ENCODE measurements at places on chromosomes 7 and 10. TPM values are rescaled to one million over a fixed set of nuclear protein-coding genes. Genes with fewer than 3 reads are reported as not detected.

DNA sequence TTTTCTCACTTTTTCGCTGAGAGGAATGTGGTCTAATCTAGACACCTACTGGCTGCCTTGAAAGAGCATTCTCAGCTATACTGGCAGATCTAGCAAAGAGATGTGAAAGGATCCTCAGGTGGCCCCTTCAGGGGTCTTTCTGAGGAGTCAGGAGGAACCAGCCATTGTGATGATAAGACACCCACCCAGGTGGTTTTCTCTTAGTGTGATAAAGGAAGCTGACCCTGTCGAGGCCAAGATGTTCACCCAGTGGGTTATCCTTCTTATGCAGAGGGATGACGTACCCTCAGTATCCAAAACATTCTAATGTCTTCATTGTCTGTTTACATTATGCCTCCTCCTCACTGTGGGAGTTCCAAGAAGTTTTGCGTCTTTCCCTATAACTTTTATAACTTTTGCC is 98.3 kb upstream of the LRGUK start:
- no peak for DNase-seq

- no peak for DNase-seq
Measured at GRCh38 chr10:105609451-105609850, 968.4 kb downstream of the SORCS3 start.

GRCh38 chr10:110751850-110752249 is 107.7 kb downstream of the RBM20 start:
- DNase-seq: no peak

DNA sequence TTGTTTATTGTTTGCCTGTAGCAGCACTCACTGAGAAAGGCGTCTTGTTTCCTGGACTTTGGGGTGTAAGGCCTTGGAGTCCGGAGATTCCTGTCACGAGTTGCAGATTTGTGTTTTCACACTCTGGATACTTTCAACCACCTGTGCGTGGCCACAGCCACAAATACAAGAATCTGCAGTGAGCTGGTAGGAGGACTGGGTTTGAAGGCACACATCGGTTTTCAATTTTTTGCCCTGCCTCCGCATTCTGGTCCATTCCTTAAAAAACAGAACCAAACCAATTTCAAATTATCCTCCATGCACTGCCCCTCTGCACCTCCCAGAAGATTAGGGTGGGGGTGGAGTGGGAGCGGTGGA is 619 bp downstream of the EXOC4 start:
- DNase-seq: no peak

DNA sequence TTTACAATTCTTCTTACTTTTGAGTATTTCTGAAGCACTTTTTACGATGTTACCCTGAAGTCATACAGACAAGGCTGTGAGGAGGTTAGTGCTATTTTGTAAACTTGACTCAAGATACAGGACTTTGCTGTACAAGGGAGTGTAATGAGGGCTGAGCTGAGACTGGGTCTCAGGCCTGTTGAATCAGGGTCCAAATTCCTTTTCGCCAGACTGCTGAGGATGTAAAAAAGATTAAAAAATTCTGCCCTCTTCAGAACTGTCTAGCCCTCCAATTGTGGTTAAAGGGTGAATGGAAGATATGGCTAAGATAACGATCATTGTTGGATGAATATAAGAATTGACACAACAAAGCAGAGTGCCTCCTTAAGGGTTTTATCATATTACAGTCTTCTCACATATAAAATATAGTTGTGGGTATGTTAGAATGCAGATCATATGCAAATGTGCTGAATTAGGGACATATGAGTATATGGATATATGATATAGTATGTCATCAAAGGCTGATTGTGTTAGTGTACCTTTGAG is 165.4 kb downstream of the SUGCT start:
- DNase-seq: no peak

GRCh38 chr7:4113271-4113670 is 568.8 kb upstream of the FOXK1 start:
- DNase-seq: no peak

GRCh38 chr7:2738766-2739549 is 51.0 kb downstream of the AMZ1 start:
- DNase-seq: no peak

GRCh38 chr10:49393757-49394156 is 2.1 kb downstream of the DRGX start:
- no peak for DNase-seq

GRCh38 chr7:106283831-106284713 is 711 bp downstream of the NAMPT start:
- peak; percentile 25 for DNase-seq

GRCh38 chr7:138029126-138029525 is 27.2 kb upstream of the CREB3L2 start:
- DNase-seq: no peak

DNA sequence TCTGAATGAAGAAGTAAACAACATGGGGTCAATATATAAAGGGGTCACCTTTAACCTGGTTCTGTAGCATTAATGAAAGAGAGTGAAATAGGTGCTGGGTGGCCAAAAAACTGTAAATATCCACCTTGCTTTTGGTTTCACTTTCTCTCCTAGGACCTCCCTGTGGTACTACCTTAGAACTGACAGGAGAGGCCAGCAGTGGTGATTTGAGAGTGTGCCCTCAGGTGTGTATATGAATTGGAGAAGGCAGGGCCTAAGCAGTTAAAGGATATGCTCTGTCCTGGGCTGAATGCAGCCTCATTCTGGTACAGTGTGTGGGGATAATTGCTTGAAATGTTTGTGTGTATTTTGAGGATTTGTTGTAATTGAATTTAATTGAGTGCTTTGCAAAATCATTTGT is 62.0 kb downstream of the BBS9 start:
- no peak for DNase-seq

Gene GBX1
- polyA plus RNA-seq: not detected

Gene TMEM213
- polyA plus RNA-seq: 52.3 TPM

Gene SCIN
- polyA plus RNA-seq: 154 TPM
